Activated effector memory CD4-positive, alpha-beta T cell treated with anti-CD3 and anti-CD28 coated beads, Interleukin-2, amount 50 U/mL, for 16 hours (primary cell): ENCODE measurements at places on chromosomes 5 and 9.

DNA sequence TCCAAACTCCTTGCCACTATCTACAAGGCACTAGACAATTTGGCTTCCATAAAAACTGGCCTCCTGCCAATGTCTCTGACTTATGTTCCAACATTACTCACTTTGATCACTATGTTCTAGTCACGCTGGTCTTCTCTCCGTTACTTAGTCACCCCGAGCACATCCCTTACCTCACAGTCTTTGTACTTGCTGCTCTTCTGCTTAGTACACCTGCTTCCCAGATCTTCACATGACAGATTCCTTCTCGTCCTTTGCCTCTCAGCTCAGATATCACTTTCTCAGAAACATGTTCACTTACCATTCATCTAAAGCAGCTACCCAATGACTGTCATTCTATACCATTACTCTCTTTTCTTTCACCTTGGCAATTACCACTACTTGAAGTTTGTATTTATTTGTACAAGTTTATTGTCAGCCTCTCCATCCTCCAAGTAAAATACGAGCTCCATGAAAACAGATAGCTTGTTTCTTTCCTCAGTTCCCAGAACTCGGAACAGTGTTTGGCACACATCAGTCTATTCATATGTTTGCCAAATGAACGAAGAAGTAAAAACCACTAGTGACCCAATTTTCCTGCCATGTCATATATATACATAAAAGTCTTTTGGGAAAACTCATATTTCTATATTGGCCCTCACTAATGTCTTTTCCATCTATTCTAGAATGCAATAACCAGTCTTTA, 5.9 kb upstream of the SLC22A5 start:
- DNase-seq = no peak

GRCh38 chr9:25282946-25283345, 395.3 kb downstream of the TUSC1 start:
- DNase-seq = no peak

GRCh38 chr5:151121665-151122064, 35.9 kb downstream of the ANXA6 start:
- DNase-seq = no peak

DNA sequence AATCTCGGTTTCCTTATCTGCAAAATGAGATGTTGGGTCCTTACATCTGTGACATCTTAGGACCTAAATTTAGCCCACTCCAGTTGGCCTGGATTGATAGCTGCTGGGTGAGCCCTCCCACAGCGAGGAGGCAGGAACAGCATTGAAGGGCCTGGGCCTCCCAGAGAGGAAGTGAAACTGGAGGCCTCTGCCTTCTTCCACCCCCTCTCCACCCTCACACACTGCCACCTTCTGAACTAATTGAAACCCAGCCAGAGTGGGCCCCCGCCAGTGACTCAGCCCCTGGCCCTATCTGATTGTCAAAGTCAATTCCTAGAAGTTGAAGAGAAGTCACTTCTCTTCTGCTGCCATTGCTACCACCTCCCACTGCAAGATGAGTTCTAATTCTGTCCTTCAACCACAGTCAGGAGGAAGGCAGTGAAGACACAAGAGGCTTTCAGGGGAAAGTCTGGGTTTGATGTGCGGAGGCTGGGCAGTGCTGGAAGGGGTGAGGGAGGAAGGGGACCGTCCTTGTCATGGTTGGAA, 55.2 kb upstream of the NEK6 start:
- peak; percentile 93 for DNase-seq

- DNase-seq = no peak
Measured at GRCh38 chr9:6034954-6035353, 19.5 kb upstream of the RANBP6 start.

DNA sequence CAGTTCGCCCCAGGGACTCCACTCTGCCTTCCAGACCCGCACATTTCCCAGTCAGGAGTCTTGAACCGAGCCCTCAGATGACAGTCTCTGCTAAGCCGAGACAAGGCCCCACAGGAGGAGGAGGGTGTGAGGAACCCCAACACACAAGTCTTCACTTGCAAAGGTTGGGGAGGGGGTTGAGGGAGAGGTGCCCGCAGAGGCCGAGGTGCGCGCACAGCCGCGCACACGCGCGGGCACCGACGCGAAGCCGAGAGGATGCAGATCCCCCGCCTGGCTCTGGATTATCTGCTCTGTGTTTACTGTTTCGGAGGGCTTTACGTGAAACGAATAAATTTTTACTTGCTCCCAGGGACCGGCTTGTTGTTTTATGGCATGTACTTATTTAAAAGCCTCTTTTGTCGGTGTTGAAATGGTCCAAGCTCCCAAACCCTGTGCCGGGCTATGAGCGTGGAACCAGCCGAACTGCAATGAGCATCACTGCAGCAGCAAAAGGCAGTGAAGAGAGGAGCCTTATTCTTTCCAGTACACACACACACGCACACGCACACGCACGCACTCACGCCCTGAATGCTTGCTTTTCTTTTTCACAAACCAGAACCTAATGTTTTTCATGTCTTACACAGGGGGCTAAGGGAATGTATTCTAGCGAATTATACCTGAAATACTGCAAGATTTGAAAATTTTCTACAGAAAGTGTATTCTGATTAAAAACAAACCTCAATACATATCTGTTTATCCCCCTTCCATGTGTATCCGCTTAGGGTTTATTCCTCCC, 297.7 kb downstream of the PARP8 start:
- no peak for DNase-seq

DNA sequence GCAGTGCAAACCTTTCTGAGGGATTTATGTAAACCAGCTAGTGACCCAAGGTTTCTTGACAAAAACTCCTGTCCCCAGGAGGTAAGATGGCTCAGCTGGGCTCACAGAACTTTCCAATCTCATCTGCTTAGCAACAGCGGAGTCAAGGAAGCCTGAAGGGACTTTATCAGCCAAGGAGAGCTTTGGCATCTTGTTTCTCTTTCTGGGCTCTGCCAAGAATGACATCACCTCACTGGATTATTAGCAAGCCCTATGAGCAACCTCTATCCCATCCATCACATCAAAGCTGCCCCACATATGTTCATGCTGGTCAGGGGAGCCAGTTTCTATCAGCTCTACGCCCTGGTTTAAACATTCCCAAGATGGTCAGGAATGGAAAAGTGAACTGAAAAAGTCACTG, 461.3 kb downstream of the ENC1 start:
- DNase-seq = no peak

- no peak for DNase-seq
Measured at GRCh38 chr5:172591636-172592035, 49.4 kb upstream of the NEURL1B start.

GRCh38 chr9:90801241-90801972, at the start of gene SYK:
SYK (plus strand) TSS chr9:90801819; CDS start chr9:90843899, 42,080 bp downstream.
- no peak for DNase-seq

DNA sequence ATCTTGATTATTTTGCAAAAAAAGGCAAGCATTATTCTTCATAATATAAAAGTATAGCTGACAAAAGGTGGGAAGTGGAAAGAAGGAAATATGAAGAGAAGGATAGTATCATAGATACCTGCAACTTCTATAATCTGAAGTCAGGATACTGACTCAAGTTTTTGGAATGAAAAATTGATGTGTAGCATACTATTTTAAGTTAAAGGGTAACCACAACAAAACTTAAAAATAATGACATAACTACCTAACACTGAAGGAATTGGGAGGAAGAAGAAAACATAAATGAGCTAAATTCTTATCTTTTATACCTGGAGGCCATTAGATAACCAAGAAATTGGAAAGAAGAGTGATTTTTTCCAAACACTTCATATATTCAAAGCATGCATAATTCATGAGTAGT, 51.8 kb upstream of the TLE1 start:
- DNase-seq = no peak

- no peak for DNase-seq
Measured at GRCh38 chr5:112141582-112141981, 277.5 kb downstream of the EPB41L4A start.

GRCh38 chr9:69192214-69192613, 18.1 kb downstream of the TJP2 start:
- DNase-seq = no peak

GRCh38 chr5:158287643-158288271, 428.8 kb upstream of the CLINT1 start:
- DNase-seq = no peak

DNA sequence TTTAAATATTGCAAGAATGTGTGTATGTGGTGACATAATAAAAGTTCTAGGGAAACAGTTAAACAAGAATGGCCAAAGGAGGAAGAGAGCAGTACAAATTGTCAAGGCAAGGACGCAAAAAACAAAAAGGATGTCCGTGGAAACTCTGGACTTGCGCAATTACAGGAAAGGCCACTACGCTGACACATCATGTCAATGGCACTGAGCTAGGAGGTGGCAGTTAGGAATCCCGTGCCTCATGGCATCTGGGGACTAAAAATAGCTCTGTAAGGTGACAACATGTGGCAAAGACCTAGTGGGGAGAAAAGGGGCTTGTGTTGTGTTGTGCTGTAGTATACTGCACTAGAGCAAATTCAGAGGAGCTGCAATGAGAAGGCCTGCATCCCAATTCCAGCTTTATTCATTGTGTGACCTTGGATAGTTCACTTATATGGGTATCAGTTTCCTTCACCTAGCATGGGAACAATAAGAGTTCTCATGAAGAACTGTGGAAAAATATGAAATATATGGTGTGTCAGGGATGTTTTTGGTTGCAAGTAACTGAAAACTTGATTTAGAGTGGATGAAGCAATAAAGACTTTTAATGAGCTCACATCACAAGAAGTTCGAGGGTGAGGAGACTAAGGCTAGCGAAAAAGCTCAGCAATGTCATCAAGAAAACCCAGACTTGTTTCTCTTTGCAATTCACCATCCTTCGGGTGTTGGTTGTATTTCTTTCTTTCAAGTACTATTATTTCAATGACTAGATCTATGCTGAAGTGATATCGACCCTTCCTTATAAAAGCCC, 124.1 kb upstream of the STC2 start:
- DNase-seq = no peak

DNA sequence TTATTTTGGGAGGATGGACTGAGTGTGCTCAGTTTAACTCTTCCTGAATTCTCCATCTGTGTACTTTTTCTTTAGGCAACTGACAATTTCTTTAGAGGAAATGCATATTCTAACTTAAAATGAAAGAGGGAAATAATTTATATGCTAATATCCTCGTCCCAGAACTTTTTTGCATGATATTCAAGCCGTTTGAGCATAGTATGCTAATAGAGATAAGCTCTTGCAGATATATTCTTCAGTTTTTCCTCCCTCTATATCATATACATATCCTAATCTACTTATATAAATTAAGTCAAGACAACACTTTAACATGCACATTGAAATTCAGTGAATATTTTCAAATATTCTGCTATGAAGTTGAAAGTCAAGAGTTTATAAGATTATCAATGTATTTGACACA, 84.7 kb downstream of the YTHDC2 start:
- no peak for DNase-seq

GRCh38 chr5:150616024-150616470, 24.4 kb upstream of the SYNPO start:
- DNase-seq = no peak

- no peak for DNase-seq
Measured at GRCh38 chr5:7728076-7728475, 122.9 kb downstream of the CFAP90 start.

- DNase-seq = no peak
Measured at GRCh38 chr5:83219077-83219476, 141.7 kb downstream of the XRCC4 start.

DNA sequence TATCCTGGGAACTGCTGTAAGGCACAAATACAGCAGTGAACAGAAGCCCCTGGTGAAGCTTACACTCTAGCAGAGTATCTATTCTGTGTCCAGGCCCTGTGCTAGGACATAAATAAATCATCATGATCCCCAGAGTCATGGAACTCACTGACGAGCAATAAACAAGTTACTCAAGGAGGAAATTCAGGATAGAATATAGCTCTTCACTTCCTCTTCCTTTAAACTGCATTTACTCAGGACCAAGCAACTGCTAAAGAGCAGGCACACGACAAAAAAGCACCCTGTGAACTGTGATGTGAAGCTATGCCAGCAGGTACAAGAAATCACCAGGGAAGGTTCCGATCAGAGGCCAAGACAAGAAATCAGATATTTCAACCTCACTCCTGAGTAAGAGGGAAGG, 47.8 kb upstream of the NR5A1 start:
- no peak for DNase-seq

- no peak for DNase-seq
Measured at GRCh38 chr5:158614951-158615350, 484.8 kb downstream of the EBF1 start.

GRCh38 chr9:114086009-114086408, 7.9 kb upstream of the AMBP start:
- no peak for DNase-seq

GRCh38 chr5:89584339-89584956, 701.5 kb upstream of the MEF2C start:
- no peak for DNase-seq

- DNase-seq = no peak
Measured at GRCh38 chr9:86183229-86184137, 76.0 kb downstream of the C9orf153 start.

GRCh38 chr9:137313956-137314560, 12.0 kb upstream of the NRARP start:
- no peak for DNase-seq

DNA sequence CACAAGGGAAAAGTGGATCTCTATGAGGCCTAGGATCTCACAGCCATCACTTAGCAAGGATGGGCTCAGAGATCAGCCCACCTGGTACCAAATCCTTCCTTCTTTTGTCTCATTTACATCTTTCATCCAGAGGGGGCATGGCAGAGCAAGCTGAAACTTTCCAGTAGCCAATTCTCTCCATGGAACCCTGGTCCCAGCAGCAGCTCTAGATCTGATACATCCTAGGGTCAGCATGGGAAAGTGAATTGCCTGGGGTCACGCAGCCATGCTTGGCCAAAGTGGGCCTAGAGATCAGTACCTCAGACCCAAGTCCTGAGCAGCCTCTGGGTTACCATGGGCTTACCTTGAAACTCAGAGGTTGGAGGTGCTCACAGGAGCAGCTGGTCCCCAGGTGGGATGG, 170.5 kb downstream of the GABBR2 start:
- DNase-seq = no peak

DNA sequence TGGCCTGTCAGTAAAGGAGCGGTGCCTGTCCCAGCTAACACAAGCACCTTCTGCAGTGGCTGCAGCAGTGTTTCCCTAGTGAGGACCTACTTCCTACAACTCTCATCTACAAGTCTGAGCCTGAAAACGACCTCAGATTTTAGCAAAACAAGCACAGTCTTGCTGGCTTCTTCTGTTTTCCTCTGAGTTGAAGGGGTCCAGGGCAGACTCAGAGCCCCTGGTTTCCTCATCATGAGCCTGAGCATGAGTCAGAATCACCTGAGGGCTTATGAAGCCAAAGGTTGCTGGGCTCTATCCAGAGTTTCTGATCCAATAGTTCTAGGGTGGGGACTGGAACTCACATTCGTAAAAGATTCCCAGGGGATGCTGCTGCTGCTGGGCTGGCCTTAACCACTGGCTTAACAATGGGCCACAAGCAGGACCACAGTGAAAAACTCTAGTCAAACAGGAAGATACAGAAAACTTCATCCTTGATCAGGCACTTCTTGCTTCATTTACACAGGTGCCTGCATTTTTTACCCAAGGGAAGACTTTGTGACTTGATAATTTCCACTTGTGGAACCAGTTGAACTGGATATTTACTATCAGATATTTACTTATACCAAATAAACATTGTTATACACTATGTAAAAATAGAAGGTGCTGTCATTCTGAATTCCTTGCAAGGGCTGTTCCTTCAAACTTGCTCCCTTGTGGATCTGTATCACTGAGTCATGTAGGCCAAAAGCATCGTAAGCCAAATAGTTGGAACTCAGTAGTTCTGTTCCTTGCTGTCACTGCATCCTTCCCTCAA, 4.3 kb upstream of the ACER2 start:
- no peak for DNase-seq
